Osteoblast (primary cell): ENCODE measurements at places on chromosomes 16 and 17. TPM values are rescaled to one million over a fixed set of nuclear protein-coding genes. Genes with fewer than 3 reads are reported as not detected.
A peak's percentile ranks its signal among the peaks of the same experiment; 100 is the strongest.

DNA sequence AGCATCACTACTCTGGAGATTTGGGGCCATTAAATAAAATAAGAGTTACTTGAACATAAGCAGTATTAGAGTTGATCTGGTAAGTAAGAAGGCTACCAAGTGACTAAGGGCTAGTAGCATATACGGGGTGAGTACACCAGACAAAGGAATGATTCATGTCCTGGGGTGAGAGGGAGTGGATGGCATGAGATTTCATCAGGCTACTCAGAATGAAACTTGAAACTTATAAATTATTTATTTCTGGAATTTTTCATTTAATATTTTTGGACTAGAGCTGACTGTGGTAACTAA, 2.3 kb downstream of the SLFN5 start:
- DNase-seq: peak; percentile 97

DNA sequence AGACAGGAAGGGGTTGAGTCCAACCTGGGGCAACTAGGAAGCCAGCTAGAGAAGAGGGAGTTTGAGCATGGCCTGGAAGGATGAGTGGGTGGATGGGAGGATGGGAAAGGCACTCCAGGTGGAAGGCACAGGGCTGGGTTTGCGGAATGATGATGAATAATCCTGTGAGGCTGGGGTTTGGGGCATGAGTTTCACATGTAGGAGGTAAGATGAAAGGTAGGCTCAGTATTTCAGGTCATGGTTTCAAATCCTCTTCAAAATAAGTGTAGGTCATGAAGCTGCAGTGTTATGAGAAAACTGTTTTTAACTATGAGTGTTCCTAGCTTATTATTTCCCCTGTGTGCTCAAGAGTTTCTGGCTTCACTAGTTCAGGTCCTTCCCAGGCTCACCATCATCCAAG, 130.3 kb downstream of the SKAP1 start:
- DNase-seq: no peak

- no peak for DNase-seq
These were observed 99.7 kb downstream of the CHD9 start for GRCh38 chr16:53154513-53154912.

DNA sequence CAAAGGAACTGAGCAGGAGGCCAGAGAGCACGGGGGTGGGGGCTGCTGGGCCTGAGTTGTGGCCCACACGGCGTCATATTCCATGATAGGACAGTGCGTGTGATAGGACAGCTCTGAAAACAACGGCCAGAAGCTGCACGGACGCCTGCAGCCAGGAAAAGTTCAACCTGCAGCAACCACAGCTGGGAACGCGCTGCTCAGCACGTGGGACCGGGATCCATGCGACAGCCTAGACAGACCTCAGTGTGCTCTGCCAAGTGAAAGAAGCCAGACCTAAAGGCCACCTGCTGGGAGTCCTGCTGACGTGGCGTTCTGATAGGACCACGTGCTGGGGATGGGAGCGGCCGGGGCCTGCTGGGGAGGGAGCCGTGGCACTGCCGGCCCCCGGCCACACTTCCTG, 21.6 kb downstream of the CTU2 start:
- DNase-seq: no peak

GRCh38 chr17:179781-180380, 1.6 kb downstream of the DOC2B start:
- no peak for DNase-seq

The TBC1D3H gene
- total RNA-seq: not detected in 2 replicates

The TP53TG3B gene
- 0.36 TPM in 1 of 2 replicates, not detected in the other for total RNA-seq

The SKAP1 gene
- not detected in 2 replicates for total RNA-seq

The CES5A gene
- total RNA-seq: not detected in 2 replicates

The C16orf92 gene
- not detected in 2 replicates for total RNA-seq
